Activated CD4-positive, alpha-beta memory T cell treated with anti-CD3 and anti-CD28 coated beads for 36 hours (primary cell): ENCODE measurements at places on chromosomes 5 and 9. TPM values are rescaled to one million over a fixed set of nuclear protein-coding genes. Genes with fewer than 3 reads are reported as not detected.

- H3K27ac ChIP-seq, result no peak overlapping the region
- no peak for DNase-seq
- no peaks in the 10 kb centered on the region for H3K27me3 ChIP-seq
- H3K36me3 ChIP-seq, result no peaks in the 10 kb centered on the region
- H3K4me1 ChIP-seq, result no peaks in the 10 kb centered on the region
Observed at GRCh38 chr5:157447201-157447637, 12.8 kb upstream of the NIPAL4 start.

The ALDOB gene
- not detected for total RNA-seq

The TERT gene
- 4.7 TPM for total RNA-seq

DNA sequence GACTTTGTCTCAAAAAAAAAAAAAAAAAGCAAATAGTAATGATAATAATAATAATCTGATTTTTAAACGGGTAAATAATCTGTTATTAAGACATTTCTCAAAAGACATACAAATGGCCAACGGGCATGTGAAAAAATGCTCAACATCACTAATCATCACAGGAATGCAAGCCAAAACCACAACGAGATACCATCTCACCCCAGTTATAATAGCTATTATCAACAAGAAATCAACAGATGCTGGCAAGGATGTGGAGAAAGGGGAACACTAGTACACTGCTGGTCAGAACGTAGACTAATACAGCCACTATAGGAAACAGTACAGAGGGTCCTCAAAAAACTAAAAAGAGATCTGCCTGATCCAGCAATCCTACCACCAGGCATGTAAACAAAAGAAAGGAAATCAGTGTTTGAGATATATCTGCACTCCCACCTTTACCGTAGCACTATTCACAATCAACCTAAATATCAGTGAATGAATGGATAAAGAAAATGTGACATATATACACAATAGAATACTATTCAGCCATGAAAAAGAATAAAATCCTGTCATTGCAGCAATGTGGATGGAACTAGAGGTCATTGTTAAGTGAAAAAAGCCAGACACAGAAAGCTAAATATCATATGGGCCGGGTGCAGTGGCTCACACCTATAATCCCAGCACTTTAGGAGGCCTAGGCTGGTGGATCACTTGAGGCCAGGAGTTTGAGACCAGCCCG is 24.9 kb downstream of the VAV2 start:
- H3K4me3 ChIP-seq, result no peak overlapping the region
- no peak for DNase-seq
- no peaks in the 10 kb centered on the region for H3K27me3 ChIP-seq

DNA sequence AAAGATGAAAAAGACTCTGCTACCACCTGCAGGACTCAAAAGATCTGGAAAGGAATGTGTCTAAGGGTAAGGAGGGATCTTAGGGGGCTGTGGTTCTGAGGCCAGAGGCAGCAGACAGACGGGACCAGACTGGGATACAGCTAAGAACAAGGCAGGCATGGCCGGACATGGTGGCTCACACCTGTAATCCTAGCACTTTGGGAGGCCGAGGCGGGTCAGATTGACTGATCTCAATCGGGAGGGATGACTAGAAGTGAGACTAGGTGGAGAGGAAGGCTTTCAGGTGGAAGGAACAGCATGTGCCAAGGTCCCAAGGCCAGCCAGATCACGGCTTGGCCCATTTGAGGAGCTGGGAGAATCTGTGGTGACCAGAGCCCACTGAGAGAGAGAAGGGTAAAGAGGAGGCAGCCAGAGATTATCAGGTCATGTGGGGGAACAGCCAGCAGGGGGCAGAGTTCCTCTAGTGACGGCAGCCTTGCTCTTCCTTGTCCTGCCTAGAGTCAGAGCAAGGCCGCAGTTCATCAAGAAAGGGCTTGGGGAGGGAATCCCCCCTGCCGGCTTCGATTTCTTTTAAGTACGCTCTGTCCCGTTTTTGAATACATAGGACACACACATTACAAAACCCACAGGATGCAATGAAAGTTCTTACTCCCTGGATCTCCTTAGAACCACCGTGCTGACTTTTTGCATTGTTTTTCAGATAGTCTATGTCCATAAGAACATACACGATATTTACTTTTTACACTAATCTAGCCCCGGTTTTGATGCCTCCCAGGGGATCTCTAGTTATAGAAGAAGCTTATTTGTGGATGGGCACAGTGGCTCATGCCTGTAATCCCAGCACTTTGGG is 2.6 kb upstream of the OLFML2A start:
- no peak overlapping the region for H3K4me3 ChIP-seq
- H3K27me3 ChIP-seq, result peaks cover 50% of the 10 kb centered on the region
- no peak overlapping the region for H3K27ac ChIP-seq

The PGGT1B gene
- total RNA-seq, result 38.7 TPM

- H3K27ac ChIP-seq, result no peak overlapping the region
- H3K4me1 ChIP-seq, result no peaks in the 10 kb centered on the region
- no peaks in the 10 kb centered on the region for H3K36me3 ChIP-seq
- no peaks in the 10 kb centered on the region for H3K27me3 ChIP-seq
- DNase-seq, result no peak
Observed at GRCh38 chr5:4571248-4571948, 568.7 kb upstream of the ADAMTS16 start.

DNA sequence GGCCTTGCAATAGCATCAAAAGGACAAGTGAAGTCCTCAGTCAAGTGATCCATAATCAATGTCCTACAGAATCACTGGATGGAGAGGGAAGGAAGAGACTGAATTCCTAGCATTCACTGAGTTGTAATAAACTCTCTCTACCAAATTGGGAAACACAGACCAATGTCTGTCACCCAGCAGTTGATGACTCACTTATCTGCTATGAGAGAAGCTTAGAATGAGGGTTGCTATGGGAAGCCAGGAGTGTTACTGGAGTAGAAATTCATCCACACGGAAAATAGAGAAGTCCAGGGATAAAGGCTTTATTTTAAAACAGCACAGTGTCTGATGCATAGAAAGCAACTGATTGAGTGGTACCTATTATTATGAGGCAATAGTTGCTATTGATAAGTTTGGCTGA is 407.4 kb downstream of the BRINP1 start:
- H3K27ac ChIP-seq, result no peak overlapping the region
- no peak overlapping the region for H3K4me3 ChIP-seq
- no peak for DNase-seq
- no peaks in the 10 kb centered on the region for H3K27me3 ChIP-seq
- no peaks in the 10 kb centered on the region for H3K4me1 ChIP-seq

GRCh38 chr5:6719896-6720560 is 6.8 kb downstream of the TENT4A start:
- H3K27ac ChIP-seq, result no peak overlapping the region
- no peak for DNase-seq
- H3K4me3 ChIP-seq, result no peak overlapping the region
- H3K4me1 ChIP-seq, result peaks cover 89% of the 10 kb centered on the region
- peaks cover 29% of the 10 kb centered on the region for H3K36me3 ChIP-seq
- H3K27me3 ChIP-seq, result no peaks in the 10 kb centered on the region

DNA sequence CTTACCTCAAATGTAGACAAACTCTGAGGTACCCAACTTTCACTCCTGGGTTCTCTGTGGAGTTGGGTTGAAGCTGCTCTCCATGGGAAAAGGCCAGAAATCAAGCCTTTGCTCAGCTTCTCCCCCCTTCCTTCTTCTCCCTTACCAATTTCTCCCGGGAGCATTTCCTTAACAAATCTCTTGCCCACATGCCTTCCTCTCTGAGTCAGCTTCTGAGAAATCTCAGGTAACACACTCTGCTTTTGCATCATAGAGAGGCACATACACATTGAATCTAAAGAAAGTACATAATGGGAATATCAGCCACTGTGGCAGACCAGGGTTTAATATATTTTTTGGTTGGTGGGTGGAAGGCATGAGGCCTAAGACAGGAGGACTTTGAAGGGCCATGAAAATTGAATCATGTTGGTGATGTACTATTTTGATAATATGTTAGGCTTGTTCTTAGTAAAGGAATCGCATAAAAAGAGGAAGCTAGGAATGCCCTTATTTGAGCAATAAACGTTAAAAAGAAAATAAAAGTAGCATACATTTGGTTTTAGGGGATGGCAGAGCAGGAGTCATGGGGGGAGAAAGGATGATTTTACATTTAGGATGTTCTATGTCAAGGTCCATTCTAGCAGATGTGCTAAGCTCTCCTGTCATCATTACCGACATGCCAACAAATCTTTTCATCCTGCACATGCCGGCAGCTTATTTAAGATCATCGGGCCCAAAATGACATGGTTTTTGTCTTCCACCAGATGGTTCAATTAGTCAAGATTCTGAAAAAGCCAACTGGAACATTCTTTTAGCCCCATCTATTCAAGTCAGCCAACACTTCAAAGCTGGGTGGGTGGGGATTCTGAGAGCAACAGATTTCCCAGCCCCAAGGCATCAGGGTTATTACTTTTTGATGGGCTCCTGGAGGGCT is 199.5 kb upstream of the CLINT1 start:
- no peaks in the 10 kb centered on the region for H3K4me1 ChIP-seq
- peaks cover 20% of the 10 kb centered on the region for H3K27me3 ChIP-seq
- H3K36me3 ChIP-seq, result no peaks in the 10 kb centered on the region
- DNase-seq, result no peak

The NEURL1B gene
- 0.38 TPM for total RNA-seq

The HIGD2A gene
- 112 TPM for total RNA-seq

The MCC gene
- 4.0 TPM for total RNA-seq

- H3K4me3 ChIP-seq, result no peak overlapping the region
- no peaks in the 10 kb centered on the region for H3K27me3 ChIP-seq
- no peaks in the 10 kb centered on the region for H3K36me3 ChIP-seq
- DNase-seq, result no peak
- H3K27ac ChIP-seq, result no peak overlapping the region
- H3K4me1 ChIP-seq, result no peaks in the 10 kb centered on the region
Observed at GRCh38 chr9:21110708-21111576, 30.7 kb downstream of the IFNW1 start.

DNA sequence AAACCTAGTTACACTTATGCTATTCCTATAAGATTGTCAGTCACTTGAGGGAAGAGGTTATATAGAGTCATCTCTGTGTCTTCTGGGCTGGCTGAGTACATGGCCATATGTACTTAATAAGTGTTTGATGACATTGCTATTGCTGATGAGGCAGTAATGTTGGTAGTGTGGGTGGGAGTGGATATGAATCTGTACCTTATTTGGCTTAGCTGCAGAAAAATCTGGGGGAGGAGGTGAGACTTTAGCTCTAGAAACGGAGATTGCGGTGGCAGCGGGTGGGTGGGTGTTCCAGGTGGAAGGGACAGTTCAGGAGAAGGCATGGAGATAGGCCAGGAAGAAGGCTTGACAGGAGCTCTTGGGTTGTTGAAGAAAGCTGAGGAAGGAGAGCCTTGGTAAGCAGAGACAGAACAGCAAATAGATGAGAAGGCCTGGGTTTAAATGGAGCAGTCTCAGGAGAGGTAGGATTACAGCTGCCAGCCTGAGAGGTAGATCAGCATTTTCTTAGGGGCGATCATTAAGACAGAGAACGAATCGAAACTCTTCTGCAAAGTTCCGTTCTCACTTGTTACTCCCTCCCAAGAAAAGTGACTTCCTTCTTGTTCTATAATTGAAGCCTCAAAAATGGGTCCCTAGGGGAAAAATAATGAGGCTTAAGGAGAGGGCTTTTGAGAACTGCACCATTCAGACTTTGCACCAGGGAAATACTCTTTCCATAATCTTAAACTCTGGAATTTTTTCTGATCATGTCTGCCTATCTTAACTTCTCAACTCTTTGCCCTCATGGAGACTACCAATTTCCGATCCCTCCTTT is 160.5 kb downstream of the UNC13B start:
- no peak overlapping the region for H3K27ac ChIP-seq
- no peaks in the 10 kb centered on the region for H3K36me3 ChIP-seq
- H3K4me3 ChIP-seq, result no peak overlapping the region

DNA sequence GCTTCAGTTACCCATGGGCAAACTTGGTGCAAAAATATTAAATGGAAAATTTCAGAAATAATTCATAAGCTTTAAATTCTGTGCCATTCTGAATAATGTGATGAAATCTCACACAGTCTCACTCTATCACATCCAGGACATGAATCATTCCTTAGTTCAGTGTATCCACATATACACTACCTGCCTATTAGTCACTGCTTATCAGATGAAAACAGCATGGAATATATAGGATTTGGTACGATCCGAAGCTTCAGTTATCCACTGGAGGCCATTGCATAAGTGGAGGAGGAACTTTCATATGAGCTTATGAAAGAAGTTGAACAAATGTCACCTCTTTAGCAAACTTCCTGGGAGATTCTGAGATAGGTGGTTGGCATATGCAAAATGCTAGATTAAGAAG is 64.2 kb downstream of the GAPVD1 start:
- peaks cover 34% of the 10 kb centered on the region for H3K36me3 ChIP-seq
- DNase-seq, result no peak
- no peak overlapping the region for H3K4me3 ChIP-seq
- peaks cover 5% of the 10 kb centered on the region for H3K4me1 ChIP-seq
- H3K27me3 ChIP-seq, result no peaks in the 10 kb centered on the region

DNA sequence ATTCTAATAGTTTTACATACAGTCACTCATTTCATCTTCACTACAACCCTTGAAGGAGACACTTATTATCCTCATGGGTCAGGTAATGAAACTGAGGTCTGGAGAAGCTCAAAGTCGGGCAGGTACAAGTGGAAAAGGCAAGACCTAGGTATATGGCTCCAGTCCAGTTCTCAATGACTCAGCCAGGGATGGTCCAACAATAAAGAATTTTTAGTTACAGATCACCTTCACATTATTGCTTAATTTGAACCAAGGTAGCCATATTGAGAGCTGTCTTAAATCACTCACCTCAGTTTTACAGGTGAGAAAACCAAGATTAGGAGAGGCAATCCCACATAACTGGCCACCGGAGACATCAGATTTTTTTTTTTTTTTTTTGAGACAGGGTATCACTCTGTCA is 55.4 kb downstream of the PTPN3 start:
- H3K4me1 ChIP-seq, result peaks cover 23% of the 10 kb centered on the region
- peaks cover 9% of the 10 kb centered on the region for H3K27me3 ChIP-seq
- H3K27ac ChIP-seq, result no peak overlapping the region
- no peak for DNase-seq

DNA sequence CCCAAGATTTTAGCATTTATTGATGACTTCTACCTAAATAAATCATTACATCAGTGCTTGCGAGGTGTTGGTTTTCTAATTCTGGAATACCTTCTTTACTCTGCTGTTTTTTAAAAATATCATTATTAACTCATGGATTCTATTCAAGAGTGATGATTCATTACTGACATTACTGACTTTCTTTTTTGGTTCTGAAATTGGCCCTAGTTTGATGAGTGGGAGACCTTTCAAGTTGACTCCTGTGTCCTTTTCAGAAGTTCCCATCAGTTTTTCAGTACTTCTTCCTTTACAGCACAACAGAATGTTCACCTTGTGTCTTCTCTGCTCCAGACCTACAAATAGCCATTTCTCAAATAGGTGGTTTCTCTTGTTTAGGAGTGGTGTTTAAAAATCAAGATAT is 114.1 kb downstream of the PCSK5 start:
- H3K27me3 ChIP-seq, result no peaks in the 10 kb centered on the region
- peaks cover 27% of the 10 kb centered on the region for H3K4me1 ChIP-seq
- no peak for DNase-seq
- H3K36me3 ChIP-seq, result no peaks in the 10 kb centered on the region

The SYNPO gene
- 0.14 TPM for total RNA-seq

The ZFP37 gene
- 1.1 TPM for total RNA-seq
